Progenitor cell of endocrine pancreas (in vitro differentiated cells): ENCODE measurements at places on chromosomes 3 and 15. TPM values are rescaled to one million over a fixed set of nuclear protein-coding genes. Genes with fewer than 3 reads are reported as not detected.

SEMA3B gene
- total RNA-seq: 24.6 and 27.6 TPM in 2 replicates

TUSC7 gene
- not detected in 2 replicates for total RNA-seq

PP2D1 gene
- total RNA-seq: not detected in 2 replicates

MCCC1 gene
- total RNA-seq: 32.2 and 32.5 TPM in 2 replicates

PIERCE2 gene
- 4.7 and 5.8 TPM in 2 replicates for total RNA-seq

CYP8B1 gene
- not detected in 2 replicates for total RNA-seq

CLEC3B gene
- total RNA-seq: not detected in 2 replicates

LCTL gene
- 1.5 and 1.8 TPM in 2 replicates for total RNA-seq

- H3K27ac ChIP-seq: no peak overlapping the region
- H3K36me3 ChIP-seq: peaks cover 12% of the 10 kb centered on the region
- no peaks in the 10 kb centered on the region for H3K27me3 ChIP-seq
- DNase-seq: no peak
Observed at GRCh38 chr15:74505837-74506514, 35.0 kb upstream of the ARID3B start.

DNA sequence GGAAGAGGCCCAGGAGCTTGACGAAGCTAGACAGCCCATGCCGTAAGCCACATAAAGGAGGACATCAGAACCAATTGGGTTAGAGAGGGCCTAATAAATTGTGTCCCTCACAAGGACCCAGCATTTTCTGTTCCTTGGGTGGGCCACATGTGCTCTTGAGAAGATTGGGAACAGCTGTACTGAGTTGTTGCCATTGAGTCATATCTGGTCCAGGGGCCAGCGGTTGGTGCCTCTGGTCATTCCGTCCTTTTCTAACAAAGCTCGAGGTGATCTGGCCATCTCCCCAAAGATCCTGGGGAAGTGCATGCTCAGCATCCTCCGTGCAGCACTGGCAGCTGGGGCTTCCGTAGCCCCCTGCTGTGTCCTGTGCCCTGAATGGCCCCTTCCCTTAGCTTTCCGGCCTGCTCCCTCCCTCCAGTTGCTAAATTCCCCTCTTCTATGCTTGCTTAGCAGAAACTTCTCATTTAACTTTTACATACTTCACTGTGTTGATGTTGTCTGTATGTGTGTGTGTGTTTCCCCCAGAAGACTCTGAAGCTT lies 73.0 kb downstream of the EEFSEC start:
- no peak for DNase-seq
- no peaks in the 10 kb centered on the region for H3K27me3 ChIP-seq
- no peaks in the 10 kb centered on the region for H3K4me1 ChIP-seq
- no peak overlapping the region for H3K27ac ChIP-seq

DNA sequence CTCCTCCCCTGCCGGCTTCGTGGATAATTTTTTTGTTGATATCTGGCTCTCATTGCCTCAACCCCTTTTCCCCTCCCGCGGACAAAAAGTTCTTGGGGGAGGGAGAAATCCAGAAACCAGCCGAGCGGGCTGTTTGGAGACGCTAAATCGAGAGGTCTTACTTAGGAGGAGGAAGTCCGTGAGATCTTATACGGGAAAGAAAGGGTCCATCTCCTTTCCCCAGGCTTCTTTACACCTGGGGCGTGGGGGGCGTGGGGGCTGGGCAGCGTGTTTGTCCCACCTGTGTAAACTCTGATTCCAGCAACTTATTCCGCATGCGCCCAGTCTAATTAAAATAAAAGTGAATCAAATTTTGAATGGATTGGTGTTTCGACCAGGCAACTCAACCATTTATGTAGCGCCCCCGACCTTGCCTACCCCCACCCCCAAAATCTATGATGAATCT lies 364 bp upstream of the CADPS start:
- DNase-seq: no peak
- H3K4me3 ChIP-seq: peak overlapping the region; percentile 87
- H3K4me1 ChIP-seq: peaks cover 25% of the 10 kb centered on the region

GRCh38 chr3:115348951-115349745 lies 202.1 kb upstream of the ZBTB20 start:
- no peak for DNase-seq
- no peaks in the 10 kb centered on the region for H3K27me3 ChIP-seq
- peaks cover 11% of the 10 kb centered on the region for H3K4me1 ChIP-seq
- no peak overlapping the region for H3K4me3 ChIP-seq

DNA sequence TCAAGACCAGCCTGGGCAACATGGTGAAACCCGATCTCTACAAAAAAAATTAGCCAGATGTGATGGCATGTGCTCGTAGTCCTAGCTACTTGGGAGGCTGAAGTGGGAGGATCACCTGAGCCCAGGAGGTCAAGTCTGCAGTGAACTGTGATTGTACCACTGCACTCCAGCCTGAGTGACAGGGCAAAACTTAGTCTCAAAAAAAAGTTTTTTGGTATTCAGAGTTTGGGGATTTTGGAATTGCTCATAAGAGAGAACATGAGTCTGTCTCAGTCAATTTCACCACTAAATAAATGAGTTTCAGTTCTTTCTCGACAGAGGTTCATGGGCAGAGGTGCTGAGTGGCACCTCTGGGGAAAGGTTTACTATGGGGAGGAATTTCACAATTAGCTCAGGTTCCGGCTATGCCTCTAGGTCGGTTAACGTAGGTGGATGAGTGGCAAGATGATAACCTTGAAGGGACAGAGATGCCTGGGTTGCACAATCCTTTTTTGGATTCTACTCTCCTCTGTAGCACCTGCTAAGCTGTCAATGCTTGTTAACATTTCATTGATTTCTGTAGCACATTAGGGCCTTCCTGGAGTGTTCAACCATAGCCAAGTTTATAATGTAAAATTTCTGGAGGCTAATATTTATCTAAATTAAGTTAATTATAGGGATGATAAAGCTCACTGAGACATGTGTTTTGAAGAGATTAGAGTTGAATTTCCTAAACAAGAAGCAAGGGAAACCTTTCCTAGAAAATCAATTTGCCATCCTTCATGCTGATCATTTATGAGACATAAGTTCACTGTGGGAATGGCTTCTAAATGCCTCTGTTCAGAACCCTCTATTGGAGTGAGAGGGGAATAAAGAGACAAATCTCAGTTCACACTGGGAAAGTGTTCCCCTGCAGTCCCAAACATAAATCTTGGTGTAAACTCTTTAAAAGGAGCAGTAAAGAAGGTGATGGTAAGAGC lies 37.4 kb upstream of the DCP1A start:
- H3K36me3 ChIP-seq: no peaks in the 10 kb centered on the region
- H3K4me3 ChIP-seq: no peak overlapping the region
- DNase-seq: no peak
- no peak overlapping the region for H3K27ac ChIP-seq
- H3K4me1 ChIP-seq: no peaks in the 10 kb centered on the region

GRCh38 chr3:111190518-111190917 lies 118.9 kb downstream of the NECTIN3 start:
- peaks cover 16% of the 10 kb centered on the region for H3K36me3 ChIP-seq
- no peak overlapping the region for H3K27ac ChIP-seq
- DNase-seq: no peak
- no peaks in the 10 kb centered on the region for H3K27me3 ChIP-seq

- no peak overlapping the region for H3K27ac ChIP-seq
- no peak overlapping the region for H3K4me3 ChIP-seq
- no peak for DNase-seq
- H3K36me3 ChIP-seq: peaks cover 25% of the 10 kb centered on the region
- peaks cover 5% of the 10 kb centered on the region for H3K4me1 ChIP-seq
Observed at GRCh38 chr15:101182215-101182614, 69.6 kb downstream of the CHSY1 start.

GRCh38 chr15:43135351-43135750 lies 2.0 kb downstream of the TMEM62 start:
- DNase-seq: no peak
- H3K4me3 ChIP-seq: no peak overlapping the region
- peaks cover 19% of the 10 kb centered on the region for H3K36me3 ChIP-seq
- H3K27ac ChIP-seq: peak overlapping the region; percentile 67
- H3K4me1 ChIP-seq: peaks cover 15% of the 10 kb centered on the region

GRCh38 chr3:195247086-195247862 lies 23.7 kb downstream of the XXYLT1 start:
- H3K4me1 ChIP-seq: peaks cover 6% of the 10 kb centered on the region
- peaks cover 5% of the 10 kb centered on the region for H3K36me3 ChIP-seq
- no peak overlapping the region for H3K4me3 ChIP-seq
- no peak overlapping the region for H3K27ac ChIP-seq

DNA sequence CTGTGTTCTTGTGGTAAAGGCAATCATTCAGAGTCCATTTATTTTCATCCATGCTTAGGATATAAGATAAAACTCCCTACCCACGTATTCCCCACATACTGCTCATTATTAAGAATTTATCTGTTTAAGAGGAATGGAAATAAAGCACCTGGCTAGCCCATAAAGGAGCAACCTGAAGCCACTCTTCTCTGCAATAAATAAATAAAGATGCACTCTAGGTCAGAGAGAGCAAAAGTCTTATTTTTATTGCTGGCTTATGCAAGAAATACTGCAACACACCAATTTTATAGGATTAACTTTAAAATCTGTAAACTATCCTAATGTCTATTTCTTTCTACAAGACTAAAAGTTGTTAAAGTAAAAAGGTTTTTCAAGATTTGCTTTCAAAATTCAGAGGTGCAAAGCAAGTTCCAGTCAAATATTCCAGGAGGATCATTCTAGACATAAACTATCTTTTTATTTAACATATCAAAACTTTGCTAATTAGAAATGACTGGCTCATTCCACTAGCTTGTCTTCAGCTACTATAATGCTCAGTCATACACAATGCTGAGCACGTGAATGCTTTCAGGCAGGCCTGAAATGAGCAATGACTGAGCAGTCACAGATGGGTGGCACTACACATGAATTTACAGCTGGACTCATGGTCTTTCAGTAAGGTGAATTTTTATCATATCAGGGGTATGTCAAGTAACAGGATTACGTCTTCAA lies 7.1 kb downstream of the TJP1 start:
- peaks cover 18% of the 10 kb centered on the region for H3K36me3 ChIP-seq
- H3K4me3 ChIP-seq: no peak overlapping the region
- H3K4me1 ChIP-seq: peaks cover 58% of the 10 kb centered on the region
- peak overlapping the region; percentile 87 for H3K27ac ChIP-seq

DNA sequence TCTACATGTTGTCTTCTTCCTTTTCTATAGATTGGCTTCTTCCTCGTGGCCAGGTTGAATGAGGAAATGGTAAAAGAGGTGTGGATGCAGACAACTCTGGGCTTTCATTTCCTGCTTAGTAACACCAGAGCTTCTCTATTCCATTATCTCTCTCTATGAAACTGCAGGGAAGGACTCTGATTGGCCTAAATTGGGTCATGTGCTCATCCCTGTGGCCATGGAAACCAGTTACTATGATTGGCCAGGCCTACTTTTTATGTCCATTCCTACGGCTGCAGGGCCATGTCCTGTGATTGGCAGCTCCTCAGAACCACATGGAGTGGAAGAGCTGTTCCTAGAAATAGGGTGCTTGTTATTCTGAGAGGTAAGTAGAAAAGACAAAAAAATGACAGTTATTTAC lies 486.9 kb upstream of the ADAMTS9 start:
- no peak for DNase-seq
- H3K36me3 ChIP-seq: no peaks in the 10 kb centered on the region
- peaks cover 6% of the 10 kb centered on the region for H3K4me1 ChIP-seq

GRCh38 chr3:142902356-142902755 lies 13.5 kb upstream of the PCOLCE2 start:
- no peak overlapping the region for H3K4me3 ChIP-seq
- no peak overlapping the region for H3K27ac ChIP-seq
- H3K27me3 ChIP-seq: peaks cover 8% of the 10 kb centered on the region
- no peaks in the 10 kb centered on the region for H3K4me1 ChIP-seq
- H3K36me3 ChIP-seq: no peaks in the 10 kb centered on the region

DNA sequence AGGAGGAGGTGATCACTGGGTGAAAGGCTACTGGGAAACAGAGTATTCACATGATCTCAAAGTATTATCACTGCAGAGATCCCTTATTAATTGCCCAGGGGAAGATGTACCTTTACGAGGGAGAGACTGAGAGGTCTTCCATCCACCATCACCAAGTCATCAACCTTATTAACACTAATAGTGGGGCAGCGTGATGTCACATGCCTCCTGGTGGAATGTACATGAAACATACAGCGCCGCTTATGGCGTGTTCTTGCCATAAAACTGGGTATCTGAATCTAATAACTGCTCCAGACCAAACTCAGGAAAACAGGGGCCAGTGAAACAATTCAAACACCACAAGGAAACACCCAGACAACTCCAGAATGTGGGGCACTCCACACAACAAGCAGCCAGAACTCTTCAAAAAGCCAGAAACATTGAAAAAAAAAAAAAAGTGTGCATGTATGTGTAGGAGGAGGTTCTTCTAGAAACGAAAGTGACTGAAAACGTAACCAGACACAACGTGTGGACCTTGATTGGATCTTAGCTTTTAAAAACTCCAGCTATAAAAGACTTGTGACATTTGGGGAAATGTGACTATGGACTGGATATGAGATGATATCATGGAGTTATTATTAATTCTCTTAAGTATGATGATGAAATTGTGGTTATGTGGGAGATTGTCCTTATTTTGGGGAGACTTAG lies 4.6 kb downstream of the STIMATE start:
- no peaks in the 10 kb centered on the region for H3K27me3 ChIP-seq
- no peaks in the 10 kb centered on the region for H3K36me3 ChIP-seq
- no peak overlapping the region for H3K4me3 ChIP-seq
- H3K4me1 ChIP-seq: peaks cover 21% of the 10 kb centered on the region

GRCh38 chr3:188198001-188198400 lies 44.0 kb downstream of the LPP start:
- H3K36me3 ChIP-seq: peaks cover 2% of the 10 kb centered on the region
- no peaks in the 10 kb centered on the region for H3K27me3 ChIP-seq
- no peak overlapping the region for H3K27ac ChIP-seq
- no peak overlapping the region for H3K4me3 ChIP-seq
- no peak for DNase-seq

- H3K4me3 ChIP-seq: no peak overlapping the region
- H3K36me3 ChIP-seq: no peaks in the 10 kb centered on the region
- no peak overlapping the region for H3K27ac ChIP-seq
- H3K27me3 ChIP-seq: peaks cover 37% of the 10 kb centered on the region
Observed at GRCh38 chr15:93035953-93036810, 52.8 kb downstream of the RGMA start.

DNA sequence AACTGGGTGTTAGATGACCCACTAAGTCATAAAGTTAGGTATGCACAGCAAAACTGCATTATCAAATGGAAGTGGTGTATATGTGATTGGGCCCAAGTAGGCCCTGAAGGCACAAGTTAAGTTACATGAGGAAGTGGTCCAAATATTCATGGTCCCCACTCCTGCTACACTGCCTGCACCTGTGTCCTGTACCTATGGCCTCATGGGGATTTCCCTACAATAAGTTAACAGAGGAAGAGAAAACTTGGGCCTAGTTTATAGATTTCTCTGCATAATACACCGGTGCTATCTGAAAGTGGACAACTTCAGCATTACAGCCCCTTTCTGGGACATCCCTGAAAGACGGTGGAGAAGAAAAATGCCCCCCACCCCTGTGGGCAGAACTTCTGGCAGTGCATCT lies 41.5 kb downstream of the STRIT1 start:
- no peaks in the 10 kb centered on the region for H3K27me3 ChIP-seq
- DNase-seq: no peak
- no peaks in the 10 kb centered on the region for H3K36me3 ChIP-seq
- no peak overlapping the region for H3K4me3 ChIP-seq
- H3K27ac ChIP-seq: no peak overlapping the region
- H3K4me1 ChIP-seq: no peaks in the 10 kb centered on the region

- no peaks in the 10 kb centered on the region for H3K36me3 ChIP-seq
- H3K4me3 ChIP-seq: no peak overlapping the region
- no peaks in the 10 kb centered on the region for H3K27me3 ChIP-seq
- H3K27ac ChIP-seq: no peak overlapping the region
- H3K4me1 ChIP-seq: no peaks in the 10 kb centered on the region
Observed at GRCh38 chr15:31136016-31136415, 34.5 kb upstream of the TRPM1 start.

- no peaks in the 10 kb centered on the region for H3K27me3 ChIP-seq
- peaks cover 16% of the 10 kb centered on the region for H3K36me3 ChIP-seq
- peaks cover 38% of the 10 kb centered on the region for H3K4me1 ChIP-seq
- no peak for DNase-seq
- peak overlapping the region; percentile 29 for H3K4me3 ChIP-seq
- H3K27ac ChIP-seq: peak overlapping the region; percentile 60
Observed at GRCh38 chr15:90006217-90007075, 5.3 kb downstream of the ZNF710 start.
